ENCODE measurements at places on chromosomes 11 and 22. TPM values are rescaled to one million over a fixed set of nuclear protein-coding genes. Genes with fewer than 3 reads are reported as not detected.

DNA sequence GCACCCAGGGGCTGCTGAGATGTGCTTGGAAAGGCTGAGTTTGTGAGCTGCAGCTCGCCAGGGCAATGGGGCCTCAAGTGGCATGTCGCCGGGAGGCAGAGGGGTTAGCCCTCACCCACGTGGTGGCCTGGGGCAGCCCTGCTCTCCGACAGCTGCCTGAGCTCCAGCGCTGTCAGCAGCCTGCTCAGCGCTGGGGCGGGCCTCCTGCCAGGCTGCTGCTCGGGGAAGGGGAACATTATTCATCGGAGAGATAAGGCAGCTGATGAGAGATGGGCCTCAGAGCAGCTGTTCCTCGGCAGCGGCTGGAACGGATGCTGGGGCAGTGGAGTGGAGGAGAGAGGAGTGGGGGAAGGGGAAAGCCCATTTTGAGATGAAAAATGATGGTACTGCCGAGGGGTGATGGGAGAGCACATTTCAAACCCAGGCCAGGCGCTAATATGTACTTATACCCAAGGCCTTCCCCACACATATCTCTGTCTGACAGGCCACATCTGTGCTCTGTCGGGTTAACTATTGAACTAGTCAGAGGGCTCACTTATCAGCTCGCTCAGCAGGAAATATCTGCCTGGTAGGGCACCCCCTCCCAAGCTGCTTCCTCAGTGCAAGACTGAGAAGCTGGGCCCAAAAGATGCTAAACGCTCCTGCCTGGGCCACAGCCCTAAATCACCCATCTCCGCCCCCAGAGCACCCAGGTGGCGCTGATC, 79.5 kb downstream of the TIMP3 start:
- no peak for DNase-seq

GRCh38 chr11:108324587-108324986, 101.7 kb downstream of the ATM start:
- DNase-seq = no peak

DNA sequence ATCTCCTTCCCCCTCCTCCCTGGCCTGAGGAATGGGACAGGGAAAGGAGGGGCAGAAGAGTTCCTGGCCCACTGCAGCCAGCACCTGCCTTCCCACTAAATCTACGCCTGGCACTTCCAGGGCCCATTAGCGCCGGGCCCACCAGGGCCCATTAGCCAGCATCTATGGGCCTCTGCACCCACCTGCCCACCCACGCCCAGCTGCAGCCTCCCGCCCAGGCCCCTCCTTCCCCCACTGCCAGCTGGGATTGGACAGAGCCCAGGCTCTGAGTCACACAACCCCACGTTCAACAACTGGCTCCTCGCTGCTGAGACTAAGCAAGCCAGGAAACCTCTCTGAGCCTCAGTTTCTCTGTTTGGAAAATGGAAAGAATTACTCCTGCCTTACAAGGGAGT, 48.7 kb downstream of the CYTH4 start:
- DNase-seq = no peak

- DNase-seq = peak; percentile 16
Observed at GRCh38 chr22:19814428-19814827, 40.2 kb downstream of the GNB1L start.

Gene KREMEN1
- 0.47 TPM for total RNA-seq
